ENCODE measurements at places on chromosomes 13 and 19.

- DNase-seq: no peak
Observed at GRCh38 chr19:55670280-55671053, 4.6 kb upstream of the EPN1 start.

- DNase-seq: no peak
Observed at GRCh38 chr19:18895824-18896341, at the start of gene CERS1. CERS1 (minus strand) TSS chr19:18896158; CDS start chr19:18896072, 86 bp downstream.

DNA sequence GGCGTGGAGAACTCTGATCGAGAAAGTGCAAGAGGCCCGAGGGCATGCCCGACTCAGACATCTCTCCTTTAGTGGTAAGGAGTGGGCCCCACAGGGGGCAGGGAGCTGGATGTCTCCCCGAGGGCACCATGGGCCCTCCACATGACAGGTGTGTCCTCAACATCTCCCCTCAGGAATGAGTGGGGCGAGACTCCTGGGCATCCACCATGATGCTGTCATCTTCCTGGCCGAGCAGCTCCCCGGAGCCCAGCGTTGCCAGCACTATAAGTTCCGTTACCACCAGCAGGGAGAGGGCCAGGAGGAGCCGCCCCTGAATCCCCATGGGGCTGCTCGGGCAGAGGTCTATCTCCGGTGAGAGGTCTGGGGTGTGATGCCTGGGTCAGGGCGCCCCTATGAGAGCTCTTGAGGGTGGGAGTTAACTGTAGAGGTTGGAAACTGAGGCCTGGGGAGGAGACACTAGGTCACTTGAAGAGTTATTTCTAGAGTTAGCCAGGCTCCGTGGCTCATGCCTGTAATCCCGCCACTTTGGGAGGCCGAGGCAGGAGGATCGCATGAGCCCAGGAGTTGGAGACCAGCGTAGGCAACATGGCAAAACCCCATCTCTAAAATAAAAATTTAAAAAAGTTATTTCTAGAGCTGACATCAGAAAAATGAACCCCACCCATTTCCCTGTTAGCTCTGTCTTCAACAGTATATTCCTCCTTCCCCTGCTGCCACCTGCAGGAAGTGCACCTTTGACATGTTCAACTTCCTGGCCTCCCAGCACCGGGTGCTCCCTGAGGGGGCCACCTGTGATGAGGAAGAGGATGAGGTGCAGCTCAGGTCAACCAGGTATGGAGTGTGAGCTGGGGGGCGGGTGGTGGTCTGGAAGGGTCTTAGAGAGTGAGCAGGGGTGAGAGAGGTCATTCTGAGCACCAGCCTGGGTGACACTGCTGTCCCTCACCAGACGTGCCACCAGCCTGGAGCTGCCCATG, 5.1 kb downstream of the IGFLR1 start:
- no peak for DNase-seq

DNA sequence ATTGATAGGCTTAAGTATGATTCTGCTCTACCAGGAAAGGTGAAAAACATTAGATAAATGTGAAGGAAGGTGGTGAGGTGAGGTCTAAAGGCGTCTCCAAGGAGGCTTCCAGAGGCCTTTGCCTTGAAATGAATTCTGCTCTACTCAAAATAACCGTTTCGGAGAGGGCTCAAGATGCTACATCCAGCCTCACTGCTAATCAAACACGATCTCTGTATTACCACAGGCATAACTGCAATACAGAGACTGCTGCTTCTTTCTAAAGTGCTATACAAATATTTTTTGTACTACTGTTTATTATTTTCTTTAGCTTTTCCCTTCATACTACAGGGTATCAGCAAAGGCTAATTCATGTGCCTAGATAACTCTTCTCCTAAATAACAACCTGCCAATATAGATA, 16.8 kb downstream of the MBNL2 start:
- no peak for DNase-seq

GRCh38 chr13:75417012-75417384, 65.0 kb downstream of the TBC1D4 start:
- DNase-seq: no peak

DNA sequence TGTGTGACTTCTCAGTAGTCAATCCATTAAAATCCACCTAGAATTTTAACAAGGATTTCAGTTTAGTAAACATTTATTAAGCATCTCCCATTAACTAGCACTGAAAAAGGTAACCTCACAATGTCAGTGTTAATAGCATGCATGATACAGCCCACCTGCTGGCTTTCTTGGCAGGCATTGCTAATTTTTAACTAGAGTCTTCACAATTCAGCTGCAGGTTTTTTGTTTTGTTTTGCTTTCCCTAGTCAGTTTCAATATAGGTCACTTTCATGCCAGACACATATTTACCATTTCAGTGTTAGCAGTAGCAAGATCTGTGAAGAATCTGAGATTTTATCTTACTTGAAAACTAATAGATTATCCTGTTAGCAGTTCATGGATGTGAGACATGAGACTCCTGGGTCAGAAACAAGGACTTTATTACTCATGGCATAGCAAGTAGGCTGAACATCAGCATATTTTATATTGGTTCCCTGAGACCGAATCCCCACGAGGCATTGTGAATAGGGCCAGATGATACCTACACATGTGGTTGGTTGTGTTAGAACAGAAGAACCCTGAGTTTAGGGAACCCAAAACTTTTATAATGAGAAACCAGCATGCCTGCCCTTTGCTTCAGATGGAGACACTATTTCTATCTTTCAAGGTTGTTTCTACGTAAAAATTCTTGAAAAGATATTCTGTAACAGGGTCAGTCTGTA, 198.0 kb upstream of the HTR2A start:
- DNase-seq: no peak

GRCh38 chr19:21758296-21758695, 9.1 kb downstream of the ZNF100 start:
- no peak for DNase-seq

DNA sequence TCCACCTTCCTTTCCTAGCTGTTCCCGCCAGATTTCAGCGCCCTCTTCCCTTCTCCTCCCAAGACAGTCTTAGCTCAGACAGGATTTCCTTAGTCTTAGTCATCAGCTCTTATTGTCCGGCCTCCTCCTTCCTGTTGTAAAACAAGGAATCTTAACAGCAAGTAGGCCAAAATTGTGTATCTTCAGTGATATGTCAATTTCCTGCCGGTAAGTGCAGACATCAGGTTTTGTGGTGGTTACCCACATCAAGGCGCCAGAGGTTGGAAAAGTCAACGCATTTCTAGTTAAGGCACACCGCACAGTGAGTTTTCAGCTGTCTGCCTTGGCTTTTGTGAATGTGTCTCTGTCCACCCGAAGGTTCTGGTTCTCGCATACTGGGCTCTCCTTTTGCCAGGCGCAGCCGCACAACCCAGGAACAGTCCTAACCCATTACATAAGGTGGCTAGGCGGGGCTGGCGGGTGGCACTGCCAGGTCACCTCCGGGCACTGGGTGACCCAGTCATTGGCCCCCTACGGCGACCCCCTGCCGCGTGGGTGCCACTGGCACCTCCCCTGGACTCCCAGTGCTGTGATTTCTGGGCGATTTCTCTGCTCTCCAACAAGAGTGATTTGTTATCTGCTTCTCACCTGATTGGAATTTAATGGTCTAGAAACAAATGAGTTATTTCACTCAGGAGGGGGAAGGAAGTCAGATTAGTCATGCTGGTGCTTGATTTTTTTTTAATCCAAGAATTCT, 12.9 kb downstream of the COL4A2 start:
- no peak for DNase-seq

DNA sequence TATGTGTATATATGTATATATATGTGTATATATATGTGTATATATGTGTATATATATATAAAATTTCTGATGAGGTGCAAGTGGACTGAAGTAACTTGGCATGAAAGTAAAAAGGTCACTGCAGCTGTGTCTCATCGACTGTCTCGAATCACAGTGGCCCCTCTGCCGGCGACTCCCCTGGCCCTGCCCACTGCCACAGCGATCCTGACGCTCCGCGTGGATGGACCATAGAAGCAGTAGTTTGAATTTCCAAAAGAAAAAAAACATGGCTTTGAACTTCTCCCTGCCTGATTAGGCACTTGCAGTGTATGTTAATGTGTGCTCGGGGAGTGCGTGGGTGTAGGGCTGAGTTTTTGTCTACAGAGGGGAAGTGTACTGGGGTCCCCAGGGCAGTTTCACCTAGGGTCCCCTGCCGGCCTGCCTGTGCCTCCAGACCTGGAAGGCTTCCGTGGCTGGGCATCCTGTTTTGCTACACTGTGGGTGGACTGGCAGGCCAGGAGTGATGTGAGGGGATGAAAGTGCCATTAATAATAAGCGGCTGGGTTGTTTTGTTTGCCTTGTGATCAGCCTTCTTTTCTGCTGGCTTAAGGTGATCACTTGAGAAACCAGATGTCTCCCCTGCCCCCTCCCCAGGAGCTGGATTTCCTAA, 10.8 kb downstream of the ZIC5 start:
- DNase-seq: no peak

GRCh38 chr19:41787055-41787454, 9.3 kb upstream of the CEACAM3 start:
- DNase-seq: no peak

- no peak for DNase-seq
Observed at GRCh38 chr19:37303591-37304171, 67.2 kb upstream of the ZNF527 start.

- DNase-seq: no peak
Observed at GRCh38 chr13:33480561-33480960, 195.0 kb upstream of the STARD13 start.

- DNase-seq: no peak
Observed at GRCh38 chr19:9913237-9914000, 22.9 kb downstream of the OLFM2 start.

- DNase-seq: no peak
Observed at GRCh38 chr13:20416223-20416745, 109.4 kb downstream of the CRYL1 start.

- DNase-seq: no peak
Observed at GRCh38 chr13:37383046-37383445, 215.5 kb downstream of the POSTN start.

GRCh38 chr19:40530091-40530901, 46.4 kb upstream of the SHKBP1 start:
- no peak for DNase-seq

- DNase-seq: no peak
Observed at GRCh38 chr13:52926971-52927370, 78.5 kb upstream of the PCDH8 start.

DNA sequence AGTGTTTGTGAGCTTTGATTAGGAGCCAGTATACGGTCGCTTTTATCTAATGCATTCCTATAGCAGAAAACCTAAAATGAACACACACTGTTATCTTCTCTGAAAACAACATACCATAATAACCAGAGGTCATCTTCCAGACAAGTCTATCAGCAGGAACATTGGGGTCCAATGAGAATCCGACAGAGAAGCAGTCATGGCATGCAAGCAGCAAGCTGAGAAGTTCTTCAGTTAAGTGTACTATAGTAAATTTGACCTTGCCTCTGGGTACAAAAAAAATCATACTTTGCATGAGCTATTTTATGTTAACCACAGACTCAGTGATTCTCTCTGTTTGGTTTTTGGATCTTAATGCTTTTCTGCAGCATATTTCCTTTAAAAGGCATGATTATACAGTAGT, 1505.1 kb downstream of the PCDH9 start:
- DNase-seq: no peak

DNA sequence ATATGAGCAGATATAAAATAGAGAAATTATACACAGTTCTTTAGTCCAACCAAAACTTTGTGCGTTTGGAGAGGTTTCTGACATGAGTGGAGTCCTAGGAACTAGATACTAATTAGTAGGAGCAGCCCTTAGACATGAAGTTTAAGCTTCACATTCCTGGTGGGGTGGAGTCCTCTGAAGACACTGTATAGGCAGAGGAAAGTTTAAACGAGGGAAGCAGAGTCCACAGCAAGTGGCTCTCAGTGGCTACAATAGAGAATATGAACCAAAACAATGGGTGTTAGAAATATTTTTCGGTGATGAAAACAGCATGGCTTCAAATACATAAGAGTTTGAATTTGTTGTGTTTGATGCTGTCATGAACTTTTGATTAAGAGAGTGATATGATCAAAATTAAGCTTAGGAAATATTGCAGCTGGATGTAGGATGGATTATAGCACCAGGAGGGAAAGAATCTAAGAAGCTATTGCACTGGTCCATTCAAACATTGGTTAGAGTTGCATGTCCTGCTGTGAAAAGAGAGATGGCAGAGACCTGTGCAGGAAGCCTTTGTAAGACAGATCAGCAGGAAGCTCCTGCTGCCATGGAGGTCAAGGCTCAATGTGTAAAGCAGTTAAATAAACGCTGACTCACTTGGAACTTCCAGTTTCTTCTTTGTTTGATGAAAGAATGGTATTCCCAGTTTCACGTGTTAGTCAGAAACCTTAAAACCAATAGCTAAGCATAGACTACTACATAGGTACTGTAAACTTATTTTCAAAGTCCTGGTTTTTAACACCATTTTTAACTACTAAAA, 175.2 kb downstream of the TDRD3 start:
- no peak for DNase-seq

GRCh38 chr19:42601811-42602443, 7.2 kb upstream of the CEACAM8 start:
- peak; percentile 5 for DNase-seq

- peak; percentile 62 for DNase-seq
Observed at GRCh38 chr19:16070366-16070990, 5.8 kb upstream of the TPM4 start.

DNA sequence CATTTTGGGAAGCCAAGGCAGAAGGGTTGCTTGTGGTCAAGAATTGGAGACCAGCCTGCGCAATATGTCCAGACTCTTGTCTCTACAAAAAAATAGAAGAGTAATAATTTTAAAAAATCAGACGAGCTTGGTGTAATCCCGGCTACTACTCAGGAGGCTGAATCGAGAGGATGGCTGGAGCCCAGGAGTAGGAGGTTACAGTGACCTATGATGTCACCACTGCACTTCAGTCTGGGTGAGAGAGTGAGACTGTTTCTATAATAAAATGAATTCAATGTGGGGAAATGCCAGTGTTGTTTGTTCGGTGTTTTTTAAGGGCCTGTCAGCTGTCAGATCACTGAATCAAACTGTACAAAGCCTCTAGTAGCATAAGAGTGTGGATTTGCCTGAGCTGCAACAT, 1.2 kb upstream of the FBXL3 start:
- DNase-seq: no peak

- no peak for DNase-seq
Observed at GRCh38 chr13:29480893-29481525, 114.5 kb downstream of the SLC7A1 start.

DNA sequence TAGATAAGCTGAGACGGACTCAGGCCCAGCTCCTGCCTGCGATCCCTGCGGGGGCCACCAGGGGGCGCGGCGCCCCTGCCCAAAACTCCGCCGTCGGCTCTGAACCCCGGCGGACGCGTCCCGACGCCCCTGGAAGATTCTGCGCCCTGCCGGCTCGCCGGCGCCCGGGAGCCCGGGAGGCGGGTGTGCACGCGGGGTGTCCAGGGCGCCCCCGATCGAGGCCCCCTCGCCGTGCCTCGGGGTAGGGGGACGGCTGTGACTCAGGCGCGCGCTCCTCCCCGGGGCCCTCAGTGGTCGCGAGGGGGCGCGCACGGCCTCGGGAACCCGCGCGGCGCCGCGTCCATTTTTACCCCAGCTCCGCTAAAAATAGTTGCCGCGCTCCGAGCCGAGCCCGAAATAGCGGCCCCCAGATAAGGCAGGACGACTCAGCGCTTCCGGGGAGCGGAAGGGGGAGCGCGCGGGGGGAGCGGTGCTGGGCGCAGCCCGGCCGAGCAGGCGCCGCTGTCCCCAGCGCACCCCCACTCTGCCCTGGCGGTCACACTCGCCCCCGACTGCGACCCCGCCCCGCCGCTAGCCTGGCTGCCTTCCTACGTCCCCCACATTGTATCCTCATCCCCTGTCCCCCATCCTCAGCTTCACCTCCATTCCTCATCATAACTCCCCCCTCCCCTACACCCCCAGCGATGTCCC, 16.0 kb upstream of the ERCC1 start:
- peak; percentile 71 for DNase-seq

Measured in stimulated activated CD8-positive, alpha-beta memory T cell treated with anti-CD3 and anti-CD28 coated beads, Interleukin-7, amount 100 ng/mL, for 24 hours (primary cell).